ENCODE measurements at places on chromosomes 5 and 9.

- no peak for DNase-seq
Measured at GRCh38 chr5:57818397-57818796, 335.8 kb upstream of the ACTBL2 start.

- DNase-seq = peak; percentile 38
Measured at GRCh38 chr5:14144586-14145434, 1.7 kb downstream of the TRIO start.

GRCh38 chr5:137758715-137759306 is 4.6 kb upstream of the HNRNPA0 start:
- DNase-seq = no peak

DNA sequence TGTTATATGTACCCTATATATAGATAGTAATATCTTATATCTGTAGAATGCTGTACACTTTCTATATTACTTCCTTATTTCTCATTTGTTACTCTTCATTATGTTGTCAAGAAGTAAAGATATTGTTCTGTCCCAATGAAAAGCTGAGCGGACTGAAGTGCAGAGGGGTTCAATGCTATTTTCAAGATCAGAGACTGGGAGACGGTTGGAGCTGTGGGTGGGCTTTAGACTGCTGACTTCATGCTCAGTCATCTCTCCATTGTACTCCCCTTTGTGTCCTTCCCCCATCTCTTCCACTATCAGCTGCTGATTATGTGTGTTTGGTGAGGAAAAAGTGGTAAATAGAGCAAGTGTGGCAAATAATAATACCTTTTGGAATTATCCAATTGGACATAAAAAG is 532.3 kb upstream of the ZNF608 start:
- no peak for DNase-seq

DNA sequence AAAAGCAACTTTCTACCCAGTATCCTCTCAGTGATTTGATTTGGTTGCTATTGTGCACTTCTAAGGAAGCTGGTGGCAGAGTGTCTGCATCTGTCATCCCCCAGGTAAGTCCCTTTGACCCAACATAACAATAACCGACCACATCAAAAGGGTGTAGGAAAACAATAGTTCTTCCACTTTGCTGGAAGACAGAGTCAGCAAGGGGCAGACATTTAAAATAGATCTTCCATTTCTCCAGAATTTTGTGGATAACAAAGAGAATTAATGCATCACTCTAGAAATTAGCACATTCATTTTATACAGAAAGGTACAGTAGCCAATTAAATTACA is 177.5 kb downstream of the EBF1 start:
- DNase-seq = no peak

- peak; percentile 95 for DNase-seq
Measured at GRCh38 chr9:133133681-133134387, 12.8 kb upstream of the RALGDS start.

DNA sequence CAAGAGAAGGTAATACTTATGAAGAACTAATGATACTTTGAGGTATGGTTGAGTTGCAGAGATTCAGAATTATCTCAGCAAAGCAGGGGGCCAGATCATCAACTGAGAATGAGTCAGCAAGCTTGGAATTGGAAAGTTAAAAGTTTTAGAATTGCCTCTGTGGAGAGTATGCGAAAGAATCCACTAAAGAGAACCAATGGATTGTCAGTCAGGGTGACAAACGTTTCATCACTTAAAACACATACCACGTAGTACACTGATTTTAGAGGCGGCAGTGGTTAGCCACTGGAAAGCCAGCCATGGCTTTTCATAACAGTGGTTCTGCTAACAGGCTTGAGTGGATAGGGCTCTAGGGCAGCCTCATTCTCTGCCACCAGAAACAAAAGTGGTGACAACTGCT is 30.7 kb downstream of the AOPEP start:
- DNase-seq = no peak

DNA sequence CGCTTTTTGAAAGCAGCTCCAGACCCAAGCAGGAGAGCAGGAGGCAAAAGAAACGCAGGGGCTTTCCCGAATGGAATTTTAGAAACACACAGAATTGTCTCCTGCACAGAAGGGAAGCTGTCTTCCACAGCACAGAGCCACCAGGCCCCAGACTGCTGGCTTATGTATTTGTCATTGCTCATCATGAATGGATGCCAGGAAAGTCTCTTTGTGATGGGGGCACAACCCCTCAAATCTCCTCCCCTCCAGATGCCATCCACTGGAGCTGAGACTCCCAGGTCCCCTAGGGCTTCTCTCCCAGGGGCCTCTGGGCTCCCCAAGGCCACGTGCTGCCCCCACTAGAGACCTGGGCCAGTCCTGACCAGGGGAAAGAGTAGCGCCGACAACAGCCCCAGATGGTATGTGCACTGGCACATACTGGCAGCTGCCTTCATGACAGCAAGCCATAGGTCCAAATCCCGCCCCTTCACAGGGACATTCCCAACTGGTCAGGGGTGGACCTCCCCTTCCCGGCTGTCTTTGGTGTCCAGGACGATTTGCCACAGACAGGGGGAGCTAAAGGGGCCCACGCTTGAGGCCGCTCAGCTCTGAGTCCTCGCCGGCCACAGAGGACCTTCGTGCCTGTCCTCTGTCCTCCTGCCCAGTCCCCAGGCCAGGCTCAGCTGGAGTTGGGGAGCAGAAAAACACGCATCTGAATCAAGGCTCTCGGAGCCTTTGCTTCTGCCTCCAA is 127.8 kb downstream of the KCNIP1 start:
- DNase-seq = no peak

DNA sequence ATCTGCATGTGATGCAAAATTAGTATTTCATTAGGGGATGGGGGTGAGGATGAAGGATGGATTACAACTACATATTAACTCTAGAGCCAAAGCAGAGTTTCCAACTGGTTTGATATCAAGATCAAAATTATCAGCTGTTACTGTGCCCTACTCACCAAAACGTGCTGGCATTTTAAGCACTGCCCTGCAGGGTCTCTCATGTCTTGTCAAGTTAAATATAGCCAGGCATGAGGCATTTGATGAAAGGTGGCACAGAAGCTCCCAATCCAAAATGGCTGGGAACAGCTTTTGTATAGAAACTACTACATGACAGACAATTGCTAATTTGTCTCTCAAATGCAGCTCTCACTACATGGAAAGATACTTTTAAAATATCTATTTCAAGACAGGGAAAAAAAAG is 27.1 kb upstream of the CAAP1 start:
- no peak for DNase-seq

DNA sequence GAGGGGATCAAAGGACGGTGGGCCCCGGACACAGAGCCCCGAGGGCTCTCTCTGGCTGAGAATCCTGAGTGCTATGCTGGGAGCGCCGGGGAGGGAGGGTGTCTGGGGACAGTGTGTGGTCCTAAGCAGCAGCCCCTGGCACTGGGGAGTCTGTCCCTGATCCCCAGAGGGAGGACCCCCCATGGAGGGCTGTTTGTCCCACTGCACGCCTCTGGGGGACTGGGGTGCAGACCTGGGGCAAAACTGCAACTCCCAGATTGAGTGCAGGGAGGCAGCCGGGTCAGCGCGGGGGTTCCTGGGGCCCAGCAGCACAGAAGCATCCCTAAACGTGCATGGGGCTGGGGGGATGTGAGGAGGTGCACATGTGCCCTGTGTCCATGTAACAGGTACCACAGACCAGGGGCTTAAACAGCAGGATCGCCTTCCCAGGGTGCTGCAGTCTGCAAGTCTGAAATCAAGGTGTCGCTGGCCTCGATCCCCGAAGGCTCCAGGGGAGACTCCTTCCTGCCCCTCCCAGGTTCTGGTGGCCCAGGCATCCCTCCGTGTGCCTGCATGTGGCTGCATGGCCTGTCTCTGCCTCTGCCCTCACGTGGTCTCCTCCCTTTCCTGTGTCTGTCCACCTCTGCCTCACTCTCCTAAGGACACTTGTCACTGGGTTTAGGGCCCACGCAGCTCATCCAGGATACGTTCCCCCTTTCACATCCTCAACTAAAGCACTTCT is 35.9 kb upstream of the IRX4 start:
- DNase-seq = no peak

DNA sequence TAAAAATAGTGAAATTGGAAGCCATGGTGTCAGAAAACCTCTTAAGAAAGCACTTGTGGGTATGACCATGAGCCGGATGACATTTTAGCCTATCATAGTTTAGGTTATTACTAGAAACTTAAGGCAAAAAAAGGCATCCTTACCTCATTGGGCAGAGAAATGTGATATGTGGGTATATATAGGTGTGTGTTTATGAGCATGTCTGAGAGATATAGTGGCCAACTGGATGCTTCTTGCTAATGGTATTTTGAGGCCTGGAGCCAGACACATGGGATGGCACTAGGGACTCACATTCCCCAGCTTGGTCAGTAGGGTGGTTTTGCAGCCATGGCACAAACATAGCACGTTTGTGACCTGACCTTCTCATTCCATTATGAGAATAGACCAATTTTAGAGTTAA is 295.6 kb upstream of the MEF2C start:
- no peak for DNase-seq

DNA sequence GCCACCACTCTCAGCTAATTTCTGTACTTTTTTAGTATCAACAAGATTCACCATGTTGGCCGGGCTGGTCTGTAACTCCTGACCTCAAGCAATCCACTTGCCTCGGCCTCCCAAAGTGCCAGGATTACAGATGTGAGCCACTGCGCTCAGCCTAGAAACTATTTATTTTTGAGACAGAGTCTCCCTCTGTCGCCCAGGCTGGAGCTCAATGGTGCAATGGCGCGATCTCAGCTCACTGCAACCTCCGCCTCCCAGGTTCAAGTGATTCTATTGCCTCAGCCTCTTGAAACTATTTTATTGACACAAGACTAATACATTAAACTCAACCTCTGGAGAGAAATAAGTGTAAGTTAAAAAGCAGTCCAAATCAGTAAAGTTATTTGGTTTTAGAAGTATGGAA is 34.0 kb downstream of the IL6ST start:
- no peak for DNase-seq

- no peak for DNase-seq
Measured at GRCh38 chr9:129762985-129763926, 10.4 kb upstream of the PTGES start.

GRCh38 chr5:93078082-93079038 is 502.7 kb downstream of the NR2F1-AS1 start:
- no peak for DNase-seq

DNA sequence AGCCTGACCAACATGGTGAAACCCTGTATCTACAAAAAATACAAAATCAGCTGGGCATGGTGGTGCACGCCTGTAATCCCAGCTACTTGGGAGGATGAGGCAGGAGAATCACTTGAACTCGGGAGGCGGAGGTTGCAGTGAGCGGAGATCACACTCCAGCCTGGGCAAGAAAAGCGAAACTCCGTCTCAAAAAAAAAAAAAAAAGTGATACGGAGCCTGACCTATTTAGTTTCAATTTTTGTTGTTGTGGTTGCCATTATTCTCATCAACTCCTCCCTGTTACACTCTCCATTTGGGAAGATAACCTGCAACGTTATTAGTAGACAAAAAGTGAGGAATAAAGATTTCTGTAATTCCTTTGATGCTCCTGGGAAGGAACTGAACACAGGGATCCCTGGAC is 1.3 kb downstream of the STOM start:
- peak; percentile 22 for DNase-seq

DNA sequence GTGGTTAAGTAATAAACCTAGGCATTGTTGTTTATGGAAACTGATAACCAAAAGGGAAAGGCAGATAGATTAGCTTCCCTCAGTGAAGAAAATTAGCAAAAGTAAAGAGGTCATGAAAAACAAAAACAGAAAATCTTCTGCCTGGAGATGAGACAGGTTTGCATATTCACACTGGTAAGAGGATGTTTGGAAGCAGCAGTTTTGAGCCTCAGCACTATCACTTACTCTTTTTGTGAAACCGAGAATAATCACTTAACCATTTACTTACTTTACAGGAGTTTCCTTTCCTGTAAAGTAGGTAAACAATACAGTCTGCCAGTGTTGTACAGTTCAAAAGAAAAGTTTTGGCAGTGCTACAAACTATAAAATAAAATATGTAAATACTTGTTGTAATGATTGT is 35.5 kb upstream of the EMB start:
- DNase-seq = no peak

DNA sequence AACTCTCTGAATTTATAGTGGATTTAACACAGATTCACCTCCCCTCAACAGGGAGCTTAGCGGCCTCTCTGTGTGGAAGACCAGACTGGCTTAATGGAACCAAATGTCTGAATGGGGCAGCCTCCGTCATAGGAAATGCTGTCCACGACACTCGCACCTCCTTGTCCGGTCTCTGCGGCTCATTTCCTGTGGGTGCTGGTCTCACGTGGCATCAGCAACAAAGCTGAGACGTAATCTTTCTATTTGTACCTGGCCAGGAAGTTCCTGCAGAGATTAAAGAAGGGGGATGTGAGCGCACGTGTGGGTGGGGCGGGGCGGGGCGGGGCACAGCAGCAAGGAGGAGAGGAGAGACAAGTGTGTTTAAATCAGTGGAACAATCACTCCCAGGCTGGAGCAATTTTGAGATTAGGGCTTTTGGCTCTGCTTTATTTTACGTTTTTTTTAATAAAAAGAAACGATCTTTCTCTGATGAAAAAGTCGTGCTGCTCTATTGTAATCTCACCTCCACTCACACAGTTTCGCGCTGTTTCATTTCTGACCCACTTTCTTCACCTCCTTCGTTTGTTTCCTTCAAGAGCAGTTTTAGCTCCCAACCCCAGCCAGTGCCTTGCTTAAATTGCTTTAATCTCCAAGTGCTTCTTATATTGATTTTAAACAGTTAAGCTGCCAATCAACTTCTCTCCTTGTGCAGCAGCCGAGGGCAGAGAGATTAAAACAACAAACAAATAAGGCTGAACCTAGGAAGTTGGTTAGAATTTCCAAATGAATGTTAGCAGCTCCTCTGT is 132.2 kb upstream of the ASTN2 start:
- peak; percentile 21 for DNase-seq

GRCh38 chr5:32277798-32278197 is 34.9 kb downstream of the MTMR12 start:
- no peak for DNase-seq

GRCh38 chr5:76269932-76270610 is 133.0 kb upstream of the IQGAP2 start:
- no peak for DNase-seq

- no peak for DNase-seq
Measured at GRCh38 chr9:15010581-15010980, 100.4 kb upstream of the FREM1 start.

DNA sequence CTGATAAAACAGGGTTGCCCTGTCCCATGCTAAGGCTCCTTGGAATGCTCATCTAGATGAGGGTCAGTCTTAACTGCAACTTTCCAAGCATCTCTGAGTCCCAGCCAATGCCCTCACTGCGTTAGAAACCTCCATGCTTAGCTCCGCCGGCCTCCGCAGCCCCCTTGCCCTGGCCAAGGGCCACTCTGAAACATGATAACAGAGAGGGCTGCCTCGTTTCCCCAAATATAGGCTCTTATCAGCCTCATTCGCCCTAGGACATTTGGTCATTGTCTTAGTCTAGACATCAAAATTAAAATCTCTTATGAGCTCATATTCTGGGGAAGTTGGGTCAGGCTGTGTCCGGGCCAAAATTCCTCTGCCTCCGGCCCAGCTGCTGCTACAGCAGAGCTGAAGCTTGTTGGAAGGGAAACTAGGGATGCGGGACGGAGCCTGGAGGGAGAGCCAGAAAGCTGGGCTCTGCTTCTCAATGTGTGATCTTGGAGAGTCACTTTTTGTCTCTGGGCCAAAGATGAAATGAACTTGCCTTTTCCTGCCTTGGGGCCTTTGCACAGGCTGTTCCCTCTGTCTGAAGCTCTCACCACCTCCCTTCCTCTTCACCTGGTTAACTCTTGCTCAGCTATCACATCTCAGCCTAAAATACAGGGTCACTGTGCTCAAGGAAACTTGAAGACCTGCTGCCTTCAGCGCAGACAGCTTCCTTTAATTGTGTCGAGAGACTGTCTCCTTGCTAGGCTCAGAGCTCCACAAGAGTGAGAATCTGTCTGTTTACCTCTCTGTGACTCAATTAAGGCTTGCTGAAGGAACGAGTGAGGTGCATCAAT is 191.3 kb downstream of the RGS3 start:
- DNase-seq = no peak
